Kidney glomerular epithelial cell (primary cell): ENCODE measurements at places on chromosomes 1 and 21.

GRCh38 chr1:209597499-209597898, 14.0 kb downstream of the CAMK1G start:
- DNase-seq: no peak

GRCh38 chr1:245942856-245943255, 564.2 kb downstream of the SMYD3 start:
- no peak for DNase-seq

DNA sequence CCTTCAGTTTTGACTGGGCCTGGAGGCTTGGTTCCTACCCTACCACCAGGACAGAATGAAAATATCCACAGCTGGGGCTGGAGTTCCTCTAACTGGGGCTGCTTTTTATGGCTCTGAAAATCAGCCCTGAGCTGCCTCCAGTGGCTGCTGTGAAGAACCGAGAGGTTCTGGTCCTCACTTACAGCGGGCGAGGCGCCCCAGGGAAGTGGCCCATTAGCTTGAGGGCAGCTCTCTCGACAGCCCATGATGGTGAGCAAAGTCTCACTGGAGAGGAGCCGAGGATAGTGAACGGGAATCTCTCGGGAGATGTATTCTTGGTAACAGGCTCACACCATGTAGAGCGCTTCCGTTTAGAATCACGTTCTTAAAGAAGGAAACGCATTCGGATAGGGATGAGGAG, 459.7 kb downstream of the KIF26B start:
- no peak for DNase-seq

DNA sequence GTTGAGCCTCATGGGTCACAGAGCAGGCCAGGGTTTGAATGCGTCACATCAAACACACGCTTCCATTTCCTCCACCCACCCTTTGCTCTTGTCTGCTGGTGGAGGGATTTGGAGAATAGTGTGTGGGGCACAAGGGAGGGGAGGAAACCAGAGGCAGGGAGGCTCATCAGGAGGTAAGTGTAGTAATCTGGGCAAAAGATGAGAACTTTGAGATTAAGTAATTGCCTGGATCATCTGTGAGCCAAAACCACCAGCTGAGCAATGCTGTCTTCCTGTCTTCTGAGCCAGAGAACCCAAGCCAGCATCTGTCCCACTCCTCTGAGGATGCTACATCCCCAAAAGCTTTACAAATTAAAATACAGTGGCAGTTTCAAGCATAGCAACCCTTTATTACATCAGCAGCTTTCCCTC, 45.2 kb downstream of the C8B start:
- peak; percentile 59 for DNase-seq

DNA sequence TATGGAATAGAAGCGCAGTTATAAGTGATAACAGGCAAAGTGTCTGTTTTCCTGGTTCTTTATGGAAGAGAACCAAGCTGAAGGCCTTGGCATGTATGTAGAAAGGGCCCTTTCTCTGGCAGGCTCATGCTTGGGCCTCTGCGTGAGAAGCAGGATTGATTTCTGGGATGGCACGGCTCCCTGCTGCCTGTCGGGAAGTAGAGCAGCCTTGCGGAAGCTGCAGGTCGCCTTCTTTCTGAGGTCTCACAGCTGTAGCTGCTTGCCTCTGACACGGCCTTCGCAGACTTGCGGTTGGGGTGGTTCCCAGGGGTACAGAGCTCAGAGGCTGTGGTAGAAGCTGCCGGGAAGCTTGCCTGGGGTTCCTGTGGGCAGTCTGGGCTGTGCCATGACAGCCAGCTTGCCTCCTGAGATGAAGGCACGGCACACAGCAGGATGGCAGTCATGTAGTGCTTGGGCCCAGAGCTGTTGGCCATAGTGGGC, 39.4 kb downstream of the TRAPPC10 start:
- DNase-seq: no peak

DNA sequence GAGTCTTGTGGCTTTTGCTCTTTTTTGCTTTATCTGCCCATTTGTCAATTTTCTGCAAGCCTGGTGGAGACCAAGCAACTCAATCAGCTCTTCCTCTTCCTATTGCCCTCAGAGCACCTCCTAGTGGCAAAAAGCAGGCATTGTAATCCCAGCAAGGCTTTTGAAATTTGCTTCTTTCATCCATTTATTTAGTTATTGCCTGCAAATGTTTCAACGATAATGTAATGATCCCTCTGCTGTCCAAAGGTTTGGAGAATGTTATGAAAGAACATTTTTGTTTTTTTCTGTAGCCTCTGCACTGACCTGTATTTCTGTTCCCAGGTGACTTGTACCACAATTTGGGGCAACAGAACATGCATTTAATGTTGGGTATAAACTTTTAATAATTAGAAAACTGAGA, 127.8 kb downstream of the GABPA start:
- DNase-seq: no peak

GRCh38 chr1:95012389-95012788, 60.4 kb downstream of the ALG14 start:
- DNase-seq: no peak

DNA sequence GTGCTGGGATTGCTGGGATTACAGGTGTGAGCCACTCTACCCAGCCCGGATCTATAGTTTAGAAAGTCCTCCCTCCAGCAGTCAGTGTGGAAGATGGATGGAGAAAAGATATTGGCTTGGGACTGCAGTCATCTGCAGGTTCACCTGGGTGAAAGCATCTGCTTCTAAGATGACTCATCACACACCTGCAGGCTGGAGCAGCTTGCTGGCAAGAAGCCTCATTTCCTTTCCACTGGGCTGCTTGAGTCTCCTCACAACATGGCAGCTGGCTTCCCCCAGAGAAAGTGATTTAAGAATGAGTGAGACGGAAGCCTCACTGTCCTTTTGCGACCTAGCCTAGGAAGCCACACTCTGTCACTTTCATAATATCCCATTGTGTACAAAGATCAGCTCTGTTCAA, 50.0 kb downstream of the FOXO6 start:
- DNase-seq: no peak

DNA sequence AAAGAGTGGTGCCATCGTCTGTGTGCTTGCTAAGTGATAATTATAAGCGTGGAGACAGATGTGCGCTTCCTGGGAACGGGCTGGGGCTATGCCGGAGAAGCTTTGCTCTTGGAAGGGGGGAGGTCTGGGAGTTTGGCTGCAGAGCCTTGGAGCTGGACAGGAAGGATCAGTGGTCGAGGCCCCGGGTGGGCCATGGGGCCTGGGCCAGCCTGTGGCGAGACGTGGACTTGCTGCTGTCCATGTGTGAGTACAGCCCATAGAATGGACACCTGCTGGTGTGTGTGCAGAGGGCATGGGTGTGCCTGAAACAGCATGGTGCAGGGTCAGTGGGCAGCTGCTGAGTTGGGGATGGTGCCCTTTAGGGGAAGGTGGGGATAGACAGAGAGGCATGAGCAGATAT, 121.3 kb downstream of the PCBP3 start:
- DNase-seq: no peak

DNA sequence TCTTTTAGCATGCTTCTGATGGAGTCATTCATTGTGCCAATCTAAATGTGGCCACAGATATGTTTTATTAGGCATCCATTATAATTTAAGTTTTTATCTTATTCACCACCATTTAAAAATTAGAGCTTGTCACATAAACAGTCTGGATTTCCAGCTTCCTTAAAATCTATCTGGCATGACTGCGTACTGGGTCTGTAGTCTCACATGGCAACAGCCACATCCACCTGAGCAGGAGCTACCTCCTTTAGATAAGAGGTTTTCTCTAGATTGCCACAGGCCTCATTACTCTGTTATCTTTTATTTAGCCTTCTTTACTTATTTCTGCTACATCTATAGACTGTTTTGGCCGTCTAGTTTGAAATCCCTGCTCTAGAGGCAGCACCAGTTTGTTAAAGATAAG, 29.1 kb downstream of the B3GALT2 start:
- DNase-seq: no peak

GRCh38 chr1:210143465-210144062, 89.0 kb upstream of the SERTAD4 start:
- peak; percentile 37 for DNase-seq

- DNase-seq: peak; percentile 3
Measured at GRCh38 chr1:92987462-92987861, 26.2 kb upstream of the DIPK1A start.

DNA sequence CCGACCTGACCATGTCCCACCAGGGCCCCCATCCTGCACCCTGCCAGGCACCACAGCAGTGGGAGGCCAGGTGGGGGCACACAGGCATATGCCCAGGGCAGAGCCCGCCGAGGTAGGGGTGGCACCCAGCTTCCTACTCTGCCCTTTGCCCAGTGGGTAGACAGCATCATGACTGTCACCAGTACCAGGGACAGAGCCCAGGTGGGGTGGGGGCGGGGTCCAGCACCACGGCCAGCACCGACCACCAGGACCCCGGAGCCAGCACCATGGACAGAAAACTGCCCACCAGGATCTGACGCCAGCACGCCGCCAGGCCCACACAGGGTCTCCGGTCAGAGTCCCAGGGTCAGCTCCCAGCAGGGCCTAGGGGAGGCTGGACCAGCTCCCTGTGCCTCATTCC, 3.8 kb downstream of the TAS1R3 start:
- no peak for DNase-seq

- DNase-seq: peak; percentile 28
Measured at GRCh38 chr1:40162753-40163441, 1.7 kb downstream of the RLF start.

- DNase-seq: peak; percentile 42
Measured at GRCh38 chr1:17831597-17831996, 76.5 kb downstream of the ACTL8 start.

DNA sequence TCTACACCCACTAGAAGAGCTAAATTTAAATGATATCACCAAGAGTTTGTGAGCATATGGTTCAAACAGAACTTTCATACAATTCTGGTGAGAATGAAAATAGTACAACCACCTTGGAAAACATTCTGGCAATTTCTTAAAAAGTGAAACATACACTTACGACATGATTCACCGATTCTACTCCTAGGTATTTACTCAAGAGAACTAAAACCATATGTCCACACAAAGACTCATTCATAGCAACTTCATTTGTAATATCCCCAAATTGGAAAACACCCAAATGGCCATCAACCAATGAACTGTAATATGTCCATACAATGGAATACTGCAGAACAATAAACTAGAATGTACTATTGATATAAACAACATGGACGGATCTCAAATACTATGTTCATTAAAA, 51.2 kb upstream of the ADAM30 start:
- no peak for DNase-seq

GRCh38 chr1:39184354-39184818, 20.1 kb upstream of the MACF1 start:
- no peak for DNase-seq

GRCh38 chr1:186999506-186999905, 170.8 kb downstream of the PLA2G4A start:
- DNase-seq: no peak

DNA sequence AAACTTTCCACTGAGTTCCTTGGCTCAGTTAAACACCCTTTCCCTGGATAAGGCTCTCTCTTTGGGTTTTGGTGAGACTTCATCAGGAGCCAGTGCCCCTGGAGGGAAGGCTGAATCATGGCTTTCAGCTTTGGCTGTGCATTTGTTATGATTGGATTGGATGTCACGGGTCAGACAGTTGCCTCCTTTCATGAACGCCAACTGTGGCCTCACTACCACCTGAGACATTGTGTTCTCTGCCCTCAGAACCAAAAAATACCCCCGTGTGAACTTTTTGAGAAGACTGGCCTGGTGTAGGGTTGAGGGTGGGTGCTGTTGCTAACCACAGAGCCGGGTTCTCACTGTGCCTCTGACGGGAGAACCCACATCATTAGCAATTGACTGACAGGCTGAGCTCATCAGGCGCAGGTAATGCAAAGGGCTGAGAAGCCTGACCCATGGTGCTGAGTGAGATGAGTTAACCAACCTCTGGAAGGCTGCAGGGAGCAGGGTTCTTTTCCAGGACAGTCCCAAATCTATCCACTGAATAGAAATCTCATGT, 65.6 kb downstream of the HHAT start:
- no peak for DNase-seq

- DNase-seq: no peak
Measured at GRCh38 chr1:234645964-234646363, 36.0 kb upstream of the IRF2BP2 start.

DNA sequence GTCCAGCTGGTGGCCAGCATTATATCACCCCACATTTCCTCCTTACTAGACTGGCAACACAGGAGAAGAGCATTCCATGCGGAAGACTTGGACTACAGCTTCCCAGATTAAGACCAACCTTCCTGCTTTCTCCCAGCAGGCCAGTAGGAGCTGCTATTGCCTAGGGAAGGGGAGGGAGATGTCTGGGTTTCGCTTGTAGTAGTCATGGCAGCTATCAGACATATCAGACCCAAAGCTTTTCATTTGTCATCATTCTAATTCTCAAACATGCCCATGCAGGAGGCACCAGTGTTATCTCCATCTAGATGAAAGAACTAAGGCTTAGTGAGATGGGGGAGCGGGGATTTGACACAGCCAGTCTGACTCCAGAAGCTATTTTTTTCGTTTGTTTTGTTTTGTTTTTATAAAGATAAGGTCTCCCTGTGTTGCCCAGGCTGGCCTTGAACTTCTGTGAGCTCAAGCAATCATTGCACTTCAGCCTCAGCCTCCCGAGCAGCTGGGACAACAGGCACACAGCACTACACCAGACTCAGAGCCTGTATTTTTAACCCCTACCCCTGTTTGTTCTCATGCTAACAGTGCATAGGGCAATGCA, 4.5 kb downstream of the PLA2G2A start:
- peak; percentile 50 for DNase-seq

GRCh38 chr1:233497679-233498078, 116.2 kb upstream of the KCNK1 start:
- DNase-seq: no peak

DNA sequence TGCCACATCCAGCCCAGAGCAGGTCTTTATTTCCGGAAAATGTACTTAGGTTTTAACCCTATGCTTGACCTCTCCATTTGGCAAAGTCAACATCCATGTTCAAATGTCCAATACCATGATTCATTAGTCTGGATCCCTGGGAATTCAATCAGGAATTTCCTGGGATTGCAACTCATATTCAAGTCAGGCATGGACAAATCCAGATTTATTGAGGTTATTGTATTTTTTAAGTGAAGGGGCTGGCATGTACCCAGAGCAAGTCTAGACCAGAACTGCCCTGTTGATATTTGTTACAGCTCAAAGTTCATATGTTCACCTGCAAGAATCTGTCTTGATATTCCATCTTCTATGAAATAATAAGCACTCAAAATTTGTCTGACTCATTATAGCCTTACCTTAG, 521.1 kb downstream of the ADGRL2 start:
- DNase-seq: no peak

DNA sequence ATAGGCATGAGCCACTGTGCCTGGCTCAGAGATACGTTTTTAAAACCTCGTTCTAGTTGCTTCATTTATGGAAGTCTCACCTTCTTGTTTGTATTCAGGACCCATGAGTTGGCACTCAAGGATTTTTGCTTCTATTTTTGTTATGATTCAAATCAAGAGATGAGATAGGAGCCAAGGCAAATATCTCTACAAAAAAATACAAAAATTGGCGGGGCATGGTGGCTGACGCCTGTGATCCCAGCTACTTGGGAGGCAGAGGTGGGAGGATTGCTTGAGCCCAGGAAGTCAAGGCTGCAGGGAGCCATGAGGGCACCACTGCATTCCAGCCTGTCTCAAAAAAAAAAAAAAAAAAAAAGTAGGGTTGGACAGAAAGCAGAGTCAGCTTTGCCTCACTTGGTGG, 36.8 kb upstream of the ERRFI1 start:
- DNase-seq: no peak
